ENCODE measurements at places on chromosomes 5 and 9.

- DNase-seq, result no peak
Measured at GRCh38 chr9:77561331-77562018, 86.6 kb downstream of the GNA14 start.

DNA sequence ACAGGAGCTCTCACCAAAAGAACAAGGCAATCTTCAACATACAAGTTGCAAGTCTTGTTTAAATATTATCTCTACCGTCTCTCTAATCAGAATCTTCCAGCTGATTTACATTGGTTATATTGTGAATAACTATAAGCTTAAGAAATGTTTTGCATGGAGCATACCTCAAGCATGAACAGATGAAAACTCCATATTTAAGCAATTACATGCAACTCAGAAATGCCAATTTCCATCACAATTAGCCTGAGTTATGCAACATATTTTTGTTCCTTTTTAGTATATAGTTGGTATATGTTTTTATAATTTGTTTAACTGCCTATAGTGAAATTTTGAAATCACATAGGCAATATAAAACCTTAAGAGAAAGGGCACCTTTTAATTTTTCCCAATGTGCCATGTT, 142.5 kb downstream of the DENND1A start:
- no peak for DNase-seq

- DNase-seq, result no peak
Measured at GRCh38 chr9:112327718-112328450, 5.5 kb downstream of the PTBP3 start.

DNA sequence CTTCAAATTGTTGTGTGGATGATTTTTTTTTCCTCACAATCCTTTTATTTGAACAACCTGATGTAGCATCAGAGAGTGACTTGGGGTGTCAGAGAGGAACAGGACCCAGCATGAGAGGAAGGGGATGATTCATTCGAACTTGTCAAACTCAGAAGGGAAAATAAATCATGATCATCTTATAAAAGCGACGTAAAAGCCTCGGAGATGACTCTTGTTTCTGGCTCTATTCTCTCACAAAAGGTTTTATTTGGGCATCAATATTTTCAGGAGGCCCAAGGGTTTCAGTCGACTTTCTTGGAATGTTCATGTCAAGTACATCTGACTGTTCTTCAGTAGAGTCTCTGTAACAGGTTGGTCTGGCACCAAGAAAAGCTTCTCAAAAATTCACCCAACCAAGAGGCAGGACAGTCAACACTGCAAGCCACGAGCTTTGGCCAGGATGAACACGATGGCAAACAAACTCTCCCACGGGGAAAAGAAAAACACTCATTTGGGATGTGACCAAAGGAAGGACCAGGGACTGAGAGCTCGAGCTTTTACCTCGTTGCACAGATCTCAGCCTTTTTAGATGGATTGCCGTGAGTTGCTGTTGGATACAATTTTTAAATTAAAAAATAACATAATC, 55.1 kb downstream of the ANKH start:
- no peak for DNase-seq

DNA sequence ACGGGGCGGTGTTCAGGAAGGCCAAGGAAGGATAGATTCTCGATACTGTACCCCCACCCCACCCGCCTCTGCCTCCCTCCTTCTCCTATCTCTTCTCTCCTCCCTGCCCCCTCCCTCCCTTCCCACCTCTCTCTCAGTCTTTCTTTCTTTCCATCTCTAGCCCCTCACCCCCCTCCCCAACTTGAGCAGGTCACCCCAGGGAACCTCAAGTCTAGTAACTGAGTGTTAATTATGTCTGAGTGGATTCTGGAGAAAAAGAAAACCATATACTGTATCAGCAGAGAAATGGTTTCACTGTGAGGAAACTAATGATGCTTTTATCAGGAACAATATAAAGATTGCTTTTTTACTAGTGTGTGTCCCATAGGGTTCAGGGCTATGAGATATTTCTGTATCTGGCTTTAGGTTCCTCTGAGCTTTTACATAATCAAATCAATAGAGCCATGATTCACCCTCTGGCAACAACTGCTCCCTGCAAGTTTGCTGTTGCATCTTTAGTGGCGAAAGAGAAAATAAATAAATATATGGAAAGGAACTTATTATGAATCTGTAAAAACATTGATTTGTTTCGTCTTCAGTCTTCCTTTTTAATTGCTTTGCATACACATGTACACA, 639.7 kb downstream of the CCDC171 start:
- peak; percentile 64 for DNase-seq

DNA sequence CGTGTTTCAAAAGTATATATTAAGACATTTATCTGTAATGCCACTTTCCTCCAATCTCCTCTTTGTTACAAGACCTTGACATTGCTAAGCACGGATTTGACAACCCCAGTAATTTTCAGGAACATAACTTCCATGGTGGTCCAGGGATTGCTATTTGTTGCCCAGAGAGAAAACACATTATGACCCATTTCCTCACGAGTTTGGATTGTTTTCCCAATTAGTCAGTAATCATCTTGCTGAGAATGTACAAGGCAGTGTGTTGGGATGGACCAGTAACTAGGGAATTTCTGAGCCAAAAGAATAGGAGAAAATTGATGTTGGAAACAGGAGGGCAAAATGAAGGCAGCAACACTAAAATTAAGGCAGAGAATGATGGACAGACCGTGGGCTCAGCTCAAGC, 574.1 kb downstream of the EBF1 start:
- peak; percentile 55 for DNase-seq

- DNase-seq, result no peak
Measured at GRCh38 chr9:113635586-113635985, 172.1 kb downstream of the RGS3 start.

GRCh38 chr9:36802201-36802920, 229.7 kb downstream of the MELK start:
- no peak for DNase-seq

DNA sequence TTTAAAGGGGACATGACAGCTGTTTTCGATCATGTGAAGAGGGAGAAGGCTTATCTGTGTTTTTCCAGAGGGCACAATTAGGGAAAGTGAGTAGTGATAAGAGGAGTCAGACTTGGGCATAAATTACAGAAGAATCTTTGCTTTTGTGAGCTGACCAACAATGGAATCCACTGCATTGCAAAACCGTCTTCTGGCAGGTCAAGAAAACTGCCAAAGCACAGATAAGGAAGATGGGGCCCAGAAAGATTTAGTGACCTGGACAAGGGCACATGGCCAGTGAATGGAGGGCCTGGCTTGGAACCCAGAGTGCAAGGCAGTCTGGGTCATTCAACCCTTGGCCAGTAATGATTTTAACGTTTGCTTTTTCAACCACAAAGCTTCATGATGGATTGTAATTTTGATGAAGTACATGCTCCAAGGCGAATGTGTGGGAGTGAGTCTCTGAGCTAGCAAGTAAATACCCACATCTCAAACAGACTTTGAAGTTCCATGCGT, 153.2 kb upstream of the MAST4 start:
- no peak for DNase-seq

GRCh38 chr9:82116556-82116955, 128.0 kb downstream of the SPATA31D1 start:
- peak; percentile 31 for DNase-seq

GRCh38 chr5:17302106-17302505, 84.7 kb downstream of the BASP1 start:
- DNase-seq, result no peak

DNA sequence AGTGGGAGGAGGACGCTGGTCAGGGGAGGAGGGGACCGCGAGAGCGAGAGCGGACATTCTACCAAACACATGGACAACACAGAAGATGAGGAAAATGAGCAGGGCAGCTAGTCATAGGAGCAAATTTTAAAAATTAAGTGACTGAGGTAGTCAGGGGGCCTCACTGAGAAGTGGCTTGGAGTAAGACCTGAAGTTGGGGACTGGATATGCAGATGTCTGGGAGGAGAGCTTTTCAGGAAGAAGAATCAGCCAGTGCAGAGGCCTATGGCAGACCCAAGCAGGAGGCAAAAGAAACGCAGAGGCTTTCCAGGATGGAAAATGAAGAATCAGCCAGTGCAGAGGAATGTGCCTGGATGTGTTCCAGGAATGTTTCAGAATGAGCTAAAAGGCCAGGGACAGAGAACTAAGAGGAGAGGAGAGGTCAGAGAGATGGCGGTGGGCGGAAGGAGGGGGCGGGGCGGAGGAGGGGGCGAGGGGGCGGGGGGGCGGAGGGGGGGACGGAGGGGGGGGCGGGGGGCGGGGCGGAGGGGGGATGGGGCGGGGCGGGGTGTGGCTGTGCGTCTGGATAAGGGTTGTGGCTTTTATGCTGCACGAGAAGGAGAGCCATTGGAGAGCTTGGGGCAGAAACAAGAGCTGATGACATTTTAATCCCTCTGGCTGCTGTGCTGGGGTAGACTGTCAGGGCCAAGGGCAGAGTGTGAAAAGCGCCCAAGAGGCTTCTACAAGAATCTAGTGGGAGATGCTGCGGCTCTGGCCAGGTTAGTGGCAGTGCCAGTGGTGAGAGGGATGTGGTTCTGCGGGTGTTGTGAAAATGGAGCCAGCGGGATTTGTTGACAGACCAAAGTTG, 129.6 kb downstream of the KCNIP1 start:
- peak; percentile 98 for DNase-seq

Measured in muscle of leg (tissue), 16 donors.